Cerebellar cortex (tissue), 1 donor: ENCODE measurements at places on chromosomes 16 and 17.

- DNase-seq = no peak
These were observed 26.2 kb downstream of the TRIM16 start for GRCh38 chr17:15657868-15658267.

DNA sequence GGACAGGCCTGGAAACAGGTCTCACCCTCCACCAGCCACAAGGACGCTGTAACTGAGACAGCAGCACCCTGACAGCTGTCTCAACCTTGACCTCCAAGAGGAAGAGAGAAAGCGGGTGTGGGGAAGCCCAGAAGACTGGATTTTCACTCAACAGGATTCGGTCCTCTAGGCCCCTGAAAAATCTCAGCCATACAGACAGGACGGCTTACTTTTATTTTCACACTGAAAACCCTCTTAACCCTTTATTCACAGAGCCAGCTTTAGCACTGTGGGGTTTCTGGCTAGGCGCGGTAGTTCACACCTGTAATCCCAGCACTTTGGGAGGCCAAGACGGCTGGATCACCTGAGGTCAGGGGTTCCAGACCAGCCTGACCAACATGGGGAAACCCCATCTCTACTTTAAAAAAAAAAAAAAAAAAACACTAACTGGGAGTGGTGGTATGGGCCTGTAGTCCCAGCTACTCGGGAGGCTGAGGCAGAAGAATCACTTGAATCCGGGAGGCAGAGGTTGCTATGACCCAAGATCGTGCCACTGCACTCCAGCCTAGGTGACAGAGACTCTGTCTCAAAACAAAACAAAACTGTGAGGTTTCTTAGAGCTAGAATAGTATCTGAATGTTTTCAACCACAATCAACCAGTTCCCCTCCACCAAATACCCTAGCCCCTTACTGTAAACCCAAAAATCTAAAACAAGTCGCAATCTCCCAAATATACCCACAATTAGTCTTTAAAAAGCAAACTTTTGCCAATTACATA is 5.3 kb downstream of the ANKRD11 start:
- DNase-seq = no peak

DNA sequence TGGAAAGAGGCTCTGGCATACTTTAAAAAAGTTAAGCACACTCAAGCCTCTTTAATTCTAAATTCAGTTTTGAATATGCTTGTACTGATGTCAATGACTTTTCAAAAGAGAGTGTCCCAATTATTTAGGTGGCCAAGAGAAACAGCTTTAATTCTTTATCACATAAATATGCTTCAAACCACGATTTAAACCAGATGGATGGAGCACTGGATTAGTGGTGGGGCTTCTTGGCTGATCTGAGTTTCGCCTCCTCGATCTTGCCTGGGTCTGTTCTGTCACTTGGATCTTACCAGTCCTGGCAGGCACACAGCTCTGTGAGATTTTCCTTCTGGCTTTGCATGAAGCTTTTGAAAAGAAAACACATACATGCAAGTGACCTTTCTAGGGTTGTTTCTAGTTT is 467.8 kb downstream of the MAF start:
- no peak for DNase-seq

DNA sequence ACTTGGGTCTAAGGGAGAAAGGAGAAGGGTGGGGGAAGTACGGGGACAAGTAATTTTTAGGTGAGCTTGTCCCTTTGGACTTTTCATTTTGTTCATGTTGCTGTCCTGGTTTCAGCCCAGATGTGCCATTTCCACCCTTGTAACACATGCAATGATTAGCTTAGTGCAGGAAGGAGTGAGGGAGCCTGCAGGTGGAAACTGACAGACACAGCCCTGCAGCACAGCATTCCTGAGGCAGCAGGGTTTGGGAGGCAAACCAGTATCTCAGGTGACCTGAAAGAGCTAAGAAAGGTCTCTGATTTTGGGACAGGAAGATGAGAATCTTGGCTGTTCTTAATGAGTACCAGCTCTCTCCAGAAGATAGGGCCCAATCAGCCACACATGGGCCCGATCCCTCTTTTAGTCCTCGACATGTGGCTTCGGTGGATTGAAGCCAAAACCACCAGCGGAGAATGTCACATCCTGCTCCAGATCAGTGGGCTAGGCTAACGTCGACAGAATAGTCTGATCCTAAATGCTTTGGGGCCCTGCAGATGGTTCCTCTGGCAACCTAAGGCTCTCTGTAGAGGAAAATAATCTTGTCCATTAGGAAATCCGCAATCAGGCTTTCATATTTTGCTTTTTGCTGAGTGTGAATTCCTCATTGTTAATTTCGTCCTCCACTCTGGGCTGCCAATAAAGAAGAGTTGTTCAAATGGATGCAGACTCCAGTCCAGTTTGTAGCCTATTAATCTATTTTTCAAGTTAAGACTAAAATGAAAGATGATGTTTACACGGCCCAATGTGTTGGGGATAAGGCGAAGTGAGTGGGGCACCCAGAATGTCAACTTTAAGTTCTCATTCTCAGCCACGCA is 3.8 kb upstream of the RNF157 start:
- DNase-seq = no peak

GRCh38 chr17:76491271-76492122 is 9.7 kb downstream of the RHBDF2 start:
- DNase-seq = no peak

DNA sequence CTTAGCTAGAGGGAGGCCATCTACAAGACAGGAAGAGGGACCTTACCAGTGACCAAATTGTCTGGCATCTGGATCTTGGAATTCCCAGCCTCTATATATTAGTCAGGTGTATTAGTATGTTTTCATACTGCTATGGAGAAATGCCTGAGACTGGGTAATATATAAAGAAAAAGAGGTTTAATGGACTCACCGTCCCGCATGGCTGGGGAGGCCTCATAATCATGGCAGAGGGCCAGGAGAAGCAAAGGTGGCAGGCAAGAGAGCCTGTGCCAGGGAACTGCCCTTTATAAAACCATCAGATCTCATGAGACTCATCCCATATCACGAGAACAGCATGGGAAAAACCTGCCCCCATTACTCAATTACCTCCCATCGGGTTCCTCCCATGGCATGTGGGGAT is 500.2 kb downstream of the SHISA9 start:
- DNase-seq = no peak
